ENCODE measurements at places on chromosomes 3 and 15. TPM values are rescaled to one million over a fixed set of nuclear protein-coding genes. Genes with fewer than 3 reads are reported as not detected.

- DNase-seq = no peak
These were observed 20.9 kb downstream of the CXCR6 start for GRCh38 chr3:45964139-45964538.

- no peak for DNase-seq
These were observed 34.7 kb downstream of the SHC4 start for GRCh38 chr15:48928877-48929538.

DNA sequence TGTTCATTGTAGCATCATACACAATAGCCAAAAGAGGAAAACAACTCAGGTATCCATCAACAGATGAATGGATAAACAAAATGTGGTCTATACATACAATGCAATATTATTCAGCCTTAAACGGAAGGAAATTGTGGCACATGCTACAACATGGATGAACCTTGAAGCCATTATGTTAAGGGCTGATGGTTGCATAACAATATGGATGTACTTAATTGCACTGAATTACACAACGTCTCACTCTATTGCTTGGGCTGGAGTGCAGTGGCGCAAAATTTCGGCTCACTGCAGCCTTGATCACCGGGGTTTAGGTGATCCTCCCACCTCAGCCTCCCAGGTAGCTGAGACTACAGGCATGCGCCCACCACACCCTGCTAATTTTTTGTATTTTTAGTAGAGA is 7.0 kb upstream of the TMEM62 start:
- no peak for DNase-seq

PRR20G gene
- not detected for polyA plus RNA-seq
